ENCODE measurements at places on chromosomes 5 and 9.
A peak's percentile ranks its signal among the peaks of the same experiment; 100 is the strongest.

GRCh38 chr9:1676771-1677170 is 338.4 kb upstream of the SMARCA2 start:
- no peak for DNase-seq

- DNase-seq: no peak
Observed at GRCh38 chr5:94423411-94423810, 195.0 kb downstream of the KIAA0825 start.

GRCh38 chr9:19162956-19163355 is 35.7 kb upstream of the PLIN2 start:
- no peak for DNase-seq

GRCh38 chr5:53418826-53419658 is 61.4 kb upstream of the FST start:
- no peak for DNase-seq

- DNase-seq: peak; percentile 82
Observed at GRCh38 chr9:128420060-128420650, 502 bp upstream of the CERCAM start.

DNA sequence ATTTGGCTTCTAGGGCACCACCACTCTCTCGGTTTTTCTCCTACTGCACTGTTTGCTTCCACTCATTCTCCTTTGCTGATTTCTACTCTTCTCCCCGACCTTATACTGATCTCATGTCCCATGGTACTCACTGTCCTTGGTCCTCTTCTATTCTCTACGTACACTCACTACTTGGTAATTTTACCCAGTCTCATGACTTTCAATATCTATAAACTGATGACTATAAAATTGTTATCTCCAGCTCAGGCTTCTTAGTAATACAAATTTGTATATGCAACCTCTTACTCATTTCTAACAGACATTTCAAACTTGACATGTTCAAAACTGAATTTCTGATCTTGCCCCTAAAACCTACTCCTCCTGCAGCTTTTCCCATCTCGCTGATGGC is 4.1 kb downstream of the RAPGEF6 start:
- no peak for DNase-seq

DNA sequence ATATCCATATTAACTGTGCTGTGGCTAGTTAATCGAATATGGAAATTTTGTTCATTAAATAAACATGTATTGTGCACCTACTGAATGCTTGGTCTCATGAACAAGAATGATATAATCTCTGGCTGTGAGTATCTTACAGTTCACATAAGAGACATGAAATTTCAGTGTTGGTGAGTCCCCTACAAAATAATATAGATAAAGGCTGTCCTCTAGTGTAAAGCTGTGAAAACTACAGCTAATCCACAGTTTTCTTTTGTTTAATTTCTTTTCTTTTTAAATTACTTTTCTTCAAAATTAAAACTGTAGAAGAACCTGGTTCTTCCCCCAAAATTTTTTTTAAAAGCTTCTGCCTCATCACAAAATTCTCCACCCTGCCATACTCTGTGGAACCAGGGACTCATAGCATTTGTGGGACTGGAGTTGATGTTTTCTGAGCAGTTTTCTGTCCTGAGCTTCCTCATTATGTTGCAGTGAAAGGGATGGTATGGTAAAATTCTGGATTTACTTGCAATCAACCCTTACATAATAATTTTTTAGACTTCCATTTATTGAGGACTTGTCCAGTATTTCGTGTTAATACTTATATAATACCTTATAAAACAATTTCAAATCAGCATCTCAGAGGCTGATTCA is 135.0 kb downstream of the STK32A start:
- no peak for DNase-seq

- no peak for DNase-seq
Observed at GRCh38 chr5:84433461-84433860, 48.8 kb upstream of the EDIL3 start.

GRCh38 chr5:72703876-72704275 is 112.6 kb upstream of the TNPO1 start:
- DNase-seq: no peak

- DNase-seq: peak; percentile 75
Observed at GRCh38 chr9:131739133-131739958, 530 bp downstream of the RAPGEF1 start.

GRCh38 chr9:87075537-87075936 is 128.2 kb upstream of the GAS1 start:
- DNase-seq: no peak

DNA sequence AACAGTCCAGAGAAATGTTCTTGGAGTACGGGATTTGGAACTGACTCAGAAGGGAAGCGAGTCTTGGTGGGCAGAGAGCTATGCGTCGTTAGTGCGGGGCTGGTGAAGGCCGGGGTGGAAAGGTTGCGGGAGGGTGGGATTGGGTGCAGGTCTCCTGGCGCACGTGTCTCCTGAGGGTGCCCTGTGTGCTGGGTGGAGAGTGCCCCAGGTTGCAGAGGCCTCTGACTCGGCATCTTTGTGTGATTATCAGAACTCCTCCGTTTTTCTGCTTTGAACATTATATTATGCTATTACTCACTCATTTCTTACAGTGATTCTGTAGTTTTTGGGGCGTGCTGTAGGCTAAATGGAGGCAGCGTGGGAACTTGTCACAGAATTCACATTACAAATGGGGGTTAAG is 11.4 kb downstream of the CEP72 start:
- no peak for DNase-seq

- no peak for DNase-seq
Observed at GRCh38 chr5:137718611-137719010, 17.3 kb downstream of the KLHL3 start.

DNA sequence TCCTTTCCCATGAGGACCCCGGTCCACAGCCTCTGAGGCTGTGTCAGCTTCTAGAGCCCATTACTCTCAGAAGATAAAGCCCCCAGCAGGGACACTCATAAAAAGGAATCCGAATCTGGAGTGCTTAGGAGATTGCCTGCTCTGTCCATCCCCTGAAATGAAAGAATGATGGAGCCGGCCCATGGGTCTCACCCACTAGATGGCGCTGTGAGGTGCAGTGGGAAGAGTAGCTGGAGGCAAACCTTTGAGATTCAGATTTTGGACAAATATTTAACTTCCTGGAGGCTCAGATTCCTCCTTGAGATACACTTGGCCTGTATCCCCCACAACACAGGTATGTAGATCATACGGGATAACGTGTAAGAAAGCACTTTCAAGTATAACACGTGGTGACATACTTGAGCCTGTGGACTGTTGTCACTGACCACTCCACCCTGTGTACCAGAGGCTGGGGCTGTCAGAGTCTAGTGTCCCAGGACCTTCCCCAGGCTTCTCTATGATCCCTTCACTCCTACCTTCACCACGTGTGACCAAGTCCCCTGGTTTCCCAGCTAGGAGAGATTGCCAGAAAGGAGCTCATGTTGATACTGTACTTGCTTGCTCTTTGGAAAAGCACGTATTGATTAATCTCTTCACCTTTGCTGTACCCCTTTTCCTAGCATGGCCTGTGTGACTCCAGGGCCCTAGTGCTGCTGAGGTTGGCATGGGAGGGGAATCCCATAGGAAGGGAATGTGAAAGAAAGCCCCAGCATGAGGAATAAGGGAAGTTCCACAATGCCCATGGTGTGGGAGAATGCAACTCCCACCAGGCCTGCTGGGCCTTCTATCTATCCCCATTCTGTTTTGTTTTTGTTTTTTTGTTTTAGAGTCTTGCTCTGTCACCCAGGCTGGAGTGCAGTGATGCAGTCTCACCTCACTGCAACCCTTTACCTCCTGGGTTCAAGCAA is 32.1 kb downstream of the TRMO start:
- DNase-seq: peak; percentile 74

DNA sequence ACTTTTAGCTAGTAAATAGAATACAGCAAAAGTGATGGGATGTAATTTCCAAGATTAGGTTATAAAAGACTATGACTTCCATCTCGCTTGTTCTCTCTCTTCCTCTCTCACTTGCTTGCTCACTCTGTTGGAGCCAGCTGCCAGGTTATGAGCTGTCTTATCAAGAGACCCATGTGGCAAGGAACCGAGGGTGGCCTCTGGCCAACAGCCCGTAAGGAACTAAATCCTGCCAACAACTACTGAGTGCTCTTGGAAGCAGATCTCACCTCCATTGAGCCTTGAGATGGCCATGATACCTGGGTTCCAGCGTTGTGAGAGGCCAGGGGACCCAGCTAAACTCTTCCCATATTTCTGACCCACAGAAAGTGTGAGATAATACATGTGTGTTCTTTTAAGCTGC is 636.1 kb downstream of the ACTL7B start:
- DNase-seq: no peak

GRCh38 chr9:69190086-69190862 is 16.2 kb downstream of the TJP2 start:
- no peak for DNase-seq

DNA sequence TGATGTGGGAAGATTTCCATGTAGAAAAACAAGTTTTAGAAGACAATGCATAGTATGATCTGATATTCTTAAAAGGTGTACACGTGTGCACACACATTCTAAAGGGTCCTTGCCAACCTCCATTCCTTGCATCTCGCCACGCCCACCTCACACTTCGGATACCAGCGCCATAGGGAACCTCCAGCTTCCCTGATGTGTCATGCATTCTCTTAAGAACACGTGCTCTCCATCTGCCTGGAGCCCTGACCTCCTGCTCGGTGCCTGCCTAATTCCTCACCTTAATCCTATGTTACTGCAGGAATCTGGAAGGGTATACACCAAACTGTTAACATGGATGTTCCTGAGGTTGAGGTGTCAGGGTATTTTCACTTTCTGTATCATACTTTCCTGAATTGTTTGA is 63.1 kb downstream of the PTCD2 start:
- no peak for DNase-seq

- DNase-seq: peak; percentile 20
Observed at GRCh38 chr5:176897263-176897662, 1.9 kb downstream of the HK3 start.

- DNase-seq: no peak
Observed at GRCh38 chr5:23269981-23270380, 237.4 kb upstream of the PRDM9 start.

DNA sequence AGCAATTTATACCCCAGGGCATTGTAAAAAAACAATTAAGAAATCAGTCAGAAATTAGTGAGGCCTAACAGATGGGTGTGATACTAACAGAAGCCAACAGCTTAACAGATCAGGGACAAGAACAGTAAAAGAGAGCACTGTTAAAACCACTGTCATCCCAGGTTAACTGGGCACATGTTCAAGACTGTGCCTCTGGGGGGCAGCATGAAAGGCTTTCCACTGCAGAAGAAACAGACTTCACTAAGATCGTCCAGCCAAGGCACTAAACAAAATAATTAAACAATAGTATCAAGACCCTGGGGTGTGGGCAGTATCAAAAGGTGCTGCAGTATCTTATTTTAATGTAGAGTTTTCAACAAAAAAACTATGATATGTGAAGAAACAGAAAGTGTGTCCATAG is 43.5 kb downstream of the FBN2 start:
- no peak for DNase-seq

All from activated T-cell treated with anti-CD3 and anti-CD28 coated beads, Interleukin-2, amount 50 U/mL, for 24 hours (primary cell).